NCI-H1417 treated with DMSO at 0.1 percent for 48 hours (cell line): ENCODE measurements at places on chromosomes 3 and 15.

- no peak for DNase-seq
These were observed 223.5 kb downstream of the NEK10 start for GRCh38 chr3:27145719-27146118.

DNA sequence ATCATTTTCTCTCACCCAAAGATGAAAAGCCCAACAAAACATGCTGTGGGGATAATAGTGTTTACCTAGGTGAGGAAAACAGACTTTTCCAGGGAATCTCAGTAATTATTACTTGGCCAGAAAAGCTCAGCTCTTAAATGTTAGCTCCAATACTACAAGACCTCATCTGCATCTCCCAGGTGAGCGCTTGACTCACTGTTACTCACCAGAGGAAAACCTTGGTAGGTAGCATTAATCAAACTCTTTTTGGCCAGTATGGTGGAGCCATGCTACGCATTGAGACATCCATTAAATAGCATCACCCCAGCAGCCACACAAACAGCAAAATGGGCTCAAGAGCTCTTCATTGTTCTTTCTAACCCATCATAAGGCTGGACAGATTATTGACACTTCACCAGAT, 99.0 kb downstream of the TIGIT start:
- DNase-seq: no peak

- DNase-seq: no peak
These were observed 5.3 kb downstream of the DPP8 start for GRCh38 chr15:65512189-65512588.

DNA sequence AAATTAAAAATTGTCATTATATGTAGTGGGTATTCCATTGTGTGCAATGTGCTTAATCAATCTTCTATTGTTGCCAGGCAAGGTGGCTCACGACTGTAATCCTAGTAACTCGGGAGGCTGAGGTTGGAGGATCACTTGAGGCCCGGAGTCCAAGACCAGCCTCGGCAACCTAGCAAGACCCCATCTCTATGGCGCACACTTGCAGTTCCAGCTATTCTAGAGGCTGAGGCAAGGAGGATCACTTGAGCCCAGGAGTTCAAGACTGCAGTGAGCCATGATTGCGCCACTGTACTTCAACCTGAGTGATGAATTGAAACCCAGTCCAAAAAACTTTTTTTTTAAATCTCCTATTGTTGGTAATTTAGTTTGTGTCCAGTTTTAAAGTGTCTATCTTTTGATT, 33.4 kb upstream of the ABHD2 start:
- DNase-seq: no peak

GRCh38 chr3:184647405-184647936, 64.4 kb downstream of the MAGEF1 start:
- DNase-seq: no peak

DNA sequence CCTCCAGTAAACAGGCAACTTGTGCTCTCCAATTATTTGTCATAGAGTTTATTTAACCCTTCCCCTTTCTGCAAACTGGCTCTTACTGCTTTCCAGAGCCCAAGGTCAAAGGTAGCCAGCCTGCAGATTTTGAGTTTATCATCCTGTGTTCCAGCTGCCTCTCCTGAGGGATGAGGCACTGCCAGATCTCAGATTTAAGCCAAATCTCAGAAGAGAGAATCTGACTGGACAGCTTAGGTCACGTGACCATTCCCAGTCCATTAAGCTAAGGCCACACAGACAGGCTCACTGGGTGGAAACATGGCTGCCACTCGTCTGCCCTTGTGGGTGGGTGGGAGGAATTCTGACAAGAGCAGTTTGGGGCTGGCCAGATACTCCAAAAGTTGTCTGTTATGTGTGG, 8.6 kb upstream of the SIAH2 start:
- no peak for DNase-seq

- DNase-seq: no peak
These were observed 104.5 kb downstream of the NR2F2 start for GRCh38 chr15:96435022-96435421.

DNA sequence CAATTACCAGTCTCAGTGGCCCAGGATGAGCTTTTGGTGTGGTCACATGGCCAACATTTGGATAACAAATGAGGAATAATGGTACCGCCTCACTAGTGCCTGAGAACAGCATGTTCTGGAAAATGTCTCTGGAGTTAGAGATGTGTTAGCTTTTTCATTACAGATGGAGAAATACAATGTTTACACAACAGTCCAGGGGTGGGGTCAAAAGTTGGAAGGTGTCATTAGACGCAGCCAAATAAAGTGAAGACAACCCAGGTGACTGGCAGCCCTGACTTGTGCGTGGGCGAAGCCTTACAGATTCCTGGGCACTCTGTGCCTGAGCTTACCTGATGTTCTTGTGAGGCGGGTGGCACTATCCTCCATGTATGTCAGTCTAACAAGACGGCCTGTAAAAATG, 12.8 kb downstream of the IL17RB start:
- DNase-seq: no peak

DNA sequence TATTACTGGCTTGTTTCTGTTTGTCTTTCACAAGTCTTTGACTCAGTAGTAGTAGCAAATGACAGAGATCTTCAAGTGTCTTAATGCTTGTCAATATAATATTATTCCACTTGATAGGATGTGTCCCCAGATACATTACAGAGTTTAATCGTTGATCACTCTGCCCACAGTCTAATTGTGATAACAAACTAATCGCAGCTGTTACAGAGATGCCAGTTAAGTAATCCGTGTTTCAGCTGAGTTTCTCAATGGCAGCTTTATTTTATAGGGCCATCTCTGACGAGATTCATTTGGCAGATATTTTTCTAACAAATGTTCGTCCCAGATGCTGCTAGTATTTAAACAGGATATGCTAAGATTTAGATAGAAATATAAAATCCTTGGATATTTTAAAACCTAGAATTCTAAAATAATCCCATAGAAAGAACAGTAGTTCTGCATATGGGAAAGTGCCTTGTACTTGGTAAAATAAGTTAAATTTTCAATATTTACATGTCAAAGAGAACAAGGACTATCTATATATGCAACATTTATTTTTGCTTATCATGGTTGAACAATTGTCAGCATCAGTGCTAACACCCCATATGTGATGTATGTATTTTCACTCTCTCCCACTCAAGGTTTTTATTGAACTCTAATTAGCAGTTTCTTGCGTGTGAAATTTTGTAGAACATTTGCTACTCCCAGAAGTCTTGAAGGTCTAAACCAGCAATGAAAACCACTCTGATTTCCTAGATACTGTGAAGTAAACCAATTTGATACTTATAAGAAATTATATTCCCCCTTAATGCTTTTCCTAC, 185.5 kb downstream of the MBNL1 start:
- no peak for DNase-seq

DNA sequence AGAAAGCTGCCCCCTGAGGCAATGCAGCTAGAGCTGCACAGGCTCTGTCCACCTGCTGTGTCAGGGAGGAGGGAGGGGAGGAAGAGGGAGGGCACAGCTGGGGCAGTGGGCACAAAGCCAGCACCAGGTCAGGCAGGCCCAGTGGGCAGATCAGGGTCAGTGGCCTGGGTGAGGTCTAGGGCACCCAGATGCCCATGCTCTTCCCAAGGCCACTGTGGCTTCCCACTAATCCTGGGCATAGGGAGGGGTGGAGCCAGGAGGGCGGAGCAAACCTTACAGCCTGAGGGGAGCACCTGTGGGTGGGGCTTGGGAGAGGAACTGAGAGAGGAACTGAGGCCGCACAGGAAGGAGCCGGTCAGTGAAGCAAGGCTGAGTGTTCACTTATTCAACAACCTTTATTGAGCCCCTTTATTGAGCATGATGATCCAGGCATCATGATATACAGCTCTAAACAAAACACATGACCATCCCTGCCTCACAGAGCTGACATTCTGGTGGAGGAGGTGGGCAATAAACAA, 55.0 kb downstream of the RHCG start:
- no peak for DNase-seq

DNA sequence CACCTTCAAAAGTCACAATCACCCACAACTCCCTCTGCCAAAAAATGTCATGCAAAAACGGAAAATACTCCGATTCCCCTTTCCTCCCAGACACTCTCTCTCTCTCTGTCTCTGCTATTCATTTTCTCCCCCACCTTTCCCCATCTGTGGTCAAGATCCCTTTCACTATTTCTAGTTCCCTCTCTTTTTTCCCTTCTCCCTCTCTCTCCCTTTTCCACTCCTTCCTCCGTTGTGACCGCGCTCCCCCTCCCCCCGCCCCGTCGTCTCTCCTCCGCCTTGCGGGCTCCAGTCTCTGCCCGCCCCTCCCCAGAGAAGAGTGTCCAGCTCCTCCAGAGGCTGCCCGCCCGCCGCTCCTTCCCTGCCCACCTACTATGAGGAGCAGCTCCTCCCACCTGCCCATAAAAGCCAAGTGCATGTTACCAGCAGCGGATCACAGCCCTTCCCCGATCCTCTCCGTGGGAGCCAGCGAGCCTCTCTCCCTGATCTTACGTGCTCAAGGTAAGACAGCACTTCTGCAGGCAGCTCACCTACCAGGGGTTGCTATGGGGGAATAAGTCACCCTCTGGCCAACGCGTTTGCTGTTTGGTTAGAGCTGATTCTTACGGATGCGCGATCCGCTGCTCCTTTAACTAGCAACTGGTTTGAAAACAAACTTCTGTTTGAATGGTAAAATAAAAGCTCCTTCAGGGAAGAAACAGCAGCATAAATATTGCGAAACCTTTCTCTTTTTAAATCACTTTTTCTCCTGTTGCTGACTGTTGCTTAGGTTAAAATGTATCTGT, at the start of gene COL8A1:
Gene COL8A1 (plus strand): TSS at position 428 of the 782 bp plus-strand sequence. CDS start 152,089 bp downstream, outside the sequence.
- no peak for DNase-seq

DNA sequence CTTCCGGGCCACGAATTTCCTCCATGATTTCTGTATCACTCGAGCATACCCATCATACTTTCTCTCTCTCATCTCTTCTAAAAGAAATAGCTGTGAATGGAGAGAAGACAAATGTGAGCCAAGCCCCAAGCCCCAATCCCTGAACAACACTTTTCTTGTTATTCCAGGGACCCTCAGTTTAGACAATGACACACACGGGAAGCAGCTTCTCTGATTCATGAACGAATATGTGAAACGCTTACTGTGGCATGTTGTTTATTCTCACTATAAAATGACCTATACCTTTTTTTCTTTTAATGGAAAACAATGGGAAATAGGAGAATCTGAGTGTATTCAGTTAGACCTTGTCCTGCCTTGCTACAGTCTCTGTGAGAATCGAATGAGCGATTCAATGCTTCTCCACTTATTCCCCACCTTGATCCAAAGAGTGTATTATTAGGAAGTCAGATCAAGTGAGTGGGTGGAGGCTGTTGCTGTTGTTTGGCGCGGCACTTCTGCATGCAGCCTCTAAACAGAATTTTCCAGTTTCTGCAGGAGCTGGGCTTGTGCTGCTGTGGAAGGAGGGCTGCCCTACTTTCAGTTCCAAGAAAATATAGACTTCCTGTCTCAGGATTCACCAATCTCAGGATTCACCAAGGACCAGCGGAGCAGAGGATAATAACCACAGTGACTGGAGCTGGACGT, 32.4 kb upstream of the LDHAL6B start:
- no peak for DNase-seq

GRCh38 chr3:181935915-181936314, 224.2 kb downstream of the SOX2 start:
- no peak for DNase-seq

GRCh38 chr3:8254489-8254888, 247.1 kb upstream of the LMCD1 start:
- no peak for DNase-seq

GRCh38 chr3:185362850-185363661, at the start of gene MAP3K13:
Gene MAP3K13 (plus strand): TSS chr3:185363136. CDS start chr3:185428582, 65,446 bp downstream.
- peak; percentile 83 for DNase-seq

DNA sequence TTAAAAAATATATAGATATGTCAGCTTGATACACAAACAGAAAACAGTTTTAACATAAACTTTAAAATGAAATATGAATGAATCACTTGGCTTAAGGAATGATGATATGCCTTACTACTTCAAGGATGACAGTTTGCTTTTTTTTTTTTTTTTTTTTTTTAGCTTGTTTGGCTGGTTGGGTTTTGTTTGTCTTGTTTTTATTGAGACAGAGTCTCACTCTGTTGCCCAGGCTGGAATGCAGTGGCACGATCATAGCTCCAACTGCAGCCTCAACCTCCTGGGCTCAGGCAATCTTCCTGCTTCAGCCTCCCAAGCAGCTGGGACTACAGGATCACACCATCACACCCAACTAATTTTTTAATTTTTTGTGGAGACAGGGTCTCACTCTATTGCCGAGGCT, 14.5 kb downstream of the LRRC2 start:
- DNase-seq: no peak

GRCh38 chr15:51841406-51842040, 12.1 kb downstream of the TMOD3 start:
- no peak for DNase-seq

DNA sequence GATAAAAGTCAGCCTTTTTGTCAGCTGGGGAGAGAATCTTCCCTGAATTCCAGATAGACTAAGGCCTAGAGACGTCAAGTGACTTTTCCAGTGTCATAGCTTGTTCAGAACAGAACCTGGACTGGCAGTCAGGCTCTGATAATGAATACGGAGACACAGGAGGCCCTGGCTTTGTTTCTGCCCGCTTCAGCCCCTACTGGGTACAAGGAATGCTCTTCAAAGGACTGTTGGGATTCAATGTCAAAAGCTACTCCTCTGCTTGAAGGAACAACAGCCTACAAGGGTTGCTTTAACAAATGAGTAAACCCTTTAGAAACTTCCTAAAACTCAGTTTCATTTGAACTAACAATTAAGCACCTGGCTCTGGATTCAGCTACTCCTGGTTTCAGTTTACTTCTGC, 412.3 kb downstream of the OXSM start:
- no peak for DNase-seq

DNA sequence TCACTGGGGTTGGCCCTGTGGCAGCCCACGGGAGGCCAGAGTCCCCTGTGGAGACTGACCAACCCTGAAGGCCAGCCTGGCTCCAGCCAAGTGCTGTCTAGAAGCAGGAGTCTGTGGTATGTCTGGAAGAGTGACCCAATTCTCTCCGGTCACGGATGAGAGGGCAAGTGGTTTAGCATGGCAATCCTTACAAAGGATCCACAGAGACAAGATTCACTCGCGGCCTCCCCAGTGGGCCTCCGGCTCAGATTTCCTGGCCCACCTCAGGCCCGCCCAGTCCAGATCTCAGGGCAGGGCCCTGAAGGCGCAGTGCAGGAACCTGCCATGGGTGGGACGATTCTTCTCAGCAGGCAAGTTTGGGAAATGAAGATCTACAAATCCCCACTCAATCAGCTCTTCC, 5.0 kb upstream of the BCL2L10 start:
- DNase-seq: no peak
